ENCODE measurements at places on chromosomes 4 and X.

- DNase-seq: no peak
Measured at GRCh38 chr4:25770847-25771246, 91.9 kb downstream of the SEL1L3 start.

DNA sequence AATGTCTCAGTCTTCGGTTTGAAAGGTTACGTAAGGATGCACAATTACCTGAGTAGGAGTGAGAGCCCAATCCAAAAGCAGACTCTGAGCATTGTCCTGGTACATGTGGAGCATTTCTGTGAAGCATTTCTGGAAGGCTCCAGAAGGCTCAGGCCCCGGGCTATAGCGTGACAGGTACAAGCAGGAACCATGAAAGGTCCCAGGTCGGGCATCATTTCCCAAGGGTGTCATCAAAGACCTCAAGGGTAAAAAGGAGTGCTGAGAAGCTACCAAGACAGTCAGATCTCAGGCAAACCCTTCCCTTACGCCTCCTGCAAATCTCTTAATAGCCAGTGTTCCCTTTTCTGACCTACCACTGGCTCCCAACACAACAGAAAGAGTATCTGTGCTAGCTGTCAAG is 30.8 kb downstream of the GPC4 start:
- no peak for DNase-seq

GRCh38 chr4:88619971-88620370 is 27.7 kb downstream of the HERC3 start:
- peak; percentile 21 for DNase-seq

- DNase-seq: no peak
Measured at GRCh38 chr4:94175553-94176261, 32.0 kb upstream of the SMARCAD1 start.

GRCh38 chr4:177271915-177272766 is 37.5 kb upstream of the NEIL3 start:
- no peak for DNase-seq

DNA sequence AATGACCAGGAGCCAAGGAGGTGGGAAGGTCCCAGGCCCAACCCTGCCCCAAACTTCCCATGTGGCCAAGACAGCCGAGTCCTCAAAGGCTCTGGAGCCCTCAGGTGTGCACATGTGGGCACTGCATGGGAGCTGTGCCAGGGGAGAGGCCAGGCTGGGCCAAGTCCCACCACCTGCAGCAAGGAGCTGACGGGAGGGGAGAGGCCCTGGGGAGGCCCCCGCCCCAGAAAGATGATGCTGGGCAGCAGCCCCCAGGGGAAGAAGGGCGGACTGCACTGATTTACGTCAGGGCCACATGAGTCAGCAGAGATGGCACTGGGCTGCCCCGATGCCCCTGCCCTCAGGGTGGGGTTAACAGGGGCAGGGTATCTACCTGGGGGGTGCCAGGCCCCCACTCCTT is 1.4 kb downstream of the L1CAM start:
- DNase-seq: no peak

DNA sequence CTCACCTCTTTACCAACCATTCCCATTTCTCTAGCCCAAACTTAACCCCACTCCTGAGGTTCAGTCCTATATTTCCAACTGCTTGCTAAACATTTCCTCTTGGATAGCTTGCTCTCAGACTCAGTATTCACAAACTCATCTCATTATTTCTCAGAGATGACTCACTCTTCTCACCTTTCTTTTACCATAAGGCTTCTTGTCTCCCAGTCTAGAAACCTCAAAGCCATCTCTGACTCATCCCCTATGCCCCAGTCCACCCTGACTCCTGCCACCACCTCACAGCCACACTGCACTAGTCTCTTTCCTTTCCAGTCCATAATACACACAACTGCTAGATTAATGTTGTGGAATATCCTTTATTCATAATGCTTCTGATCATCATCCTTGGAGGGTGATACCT is 4.8 kb downstream of the FRMPD3 start:
- no peak for DNase-seq

- peak; percentile 4 for DNase-seq
Measured at GRCh38 chrX:102712981-102713625, 855 bp downstream of the GPRASP2 start.

DNA sequence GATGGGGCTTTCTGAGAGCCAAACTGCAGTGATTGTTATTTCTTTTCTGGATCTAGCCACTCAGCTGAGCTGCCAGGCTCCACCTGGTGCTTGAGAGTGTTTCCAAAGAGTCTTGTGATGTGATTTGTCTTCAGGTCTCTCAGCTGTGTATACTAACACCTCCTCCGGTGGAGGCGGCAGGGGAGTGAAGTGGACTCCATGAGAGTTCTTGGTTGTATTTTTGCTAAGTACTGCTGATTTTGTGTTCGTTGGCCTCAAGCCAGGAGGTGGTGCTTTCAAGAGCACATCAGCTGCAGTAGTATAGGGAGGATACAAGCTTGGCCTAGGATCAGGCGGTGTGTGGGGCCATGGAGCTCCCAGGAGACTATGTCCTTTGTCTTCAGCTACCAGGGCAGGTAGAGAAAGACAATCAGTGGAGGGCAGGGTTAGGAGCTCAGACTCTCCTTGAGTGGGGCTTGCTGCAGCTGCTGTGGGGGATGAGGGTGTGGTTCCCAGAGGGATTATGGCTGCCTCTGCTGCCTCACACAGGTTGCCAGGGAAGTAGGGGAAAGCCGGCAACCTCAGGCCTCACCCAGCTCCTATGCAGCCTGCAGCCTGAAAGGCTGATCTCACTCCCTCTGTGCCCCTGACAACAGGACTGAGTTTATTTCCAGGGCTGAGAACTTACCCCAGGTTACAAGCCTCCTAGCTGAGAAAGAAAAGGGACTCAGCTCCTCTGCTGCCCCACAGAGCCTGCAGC is 62.4 kb downstream of the NPFFR2 start:
- no peak for DNase-seq

- DNase-seq: no peak
Measured at GRCh38 chrX:70262952-70263567, 3.1 kb upstream of the P2RY4 start.

- DNase-seq: no peak
Measured at GRCh38 chr4:43394976-43395375, 502.5 kb downstream of the GRXCR1 start.

- DNase-seq: peak; percentile 3
Measured at GRCh38 chr4:84258905-84259830, 239.9 kb downstream of the NKX6-1 start.

DNA sequence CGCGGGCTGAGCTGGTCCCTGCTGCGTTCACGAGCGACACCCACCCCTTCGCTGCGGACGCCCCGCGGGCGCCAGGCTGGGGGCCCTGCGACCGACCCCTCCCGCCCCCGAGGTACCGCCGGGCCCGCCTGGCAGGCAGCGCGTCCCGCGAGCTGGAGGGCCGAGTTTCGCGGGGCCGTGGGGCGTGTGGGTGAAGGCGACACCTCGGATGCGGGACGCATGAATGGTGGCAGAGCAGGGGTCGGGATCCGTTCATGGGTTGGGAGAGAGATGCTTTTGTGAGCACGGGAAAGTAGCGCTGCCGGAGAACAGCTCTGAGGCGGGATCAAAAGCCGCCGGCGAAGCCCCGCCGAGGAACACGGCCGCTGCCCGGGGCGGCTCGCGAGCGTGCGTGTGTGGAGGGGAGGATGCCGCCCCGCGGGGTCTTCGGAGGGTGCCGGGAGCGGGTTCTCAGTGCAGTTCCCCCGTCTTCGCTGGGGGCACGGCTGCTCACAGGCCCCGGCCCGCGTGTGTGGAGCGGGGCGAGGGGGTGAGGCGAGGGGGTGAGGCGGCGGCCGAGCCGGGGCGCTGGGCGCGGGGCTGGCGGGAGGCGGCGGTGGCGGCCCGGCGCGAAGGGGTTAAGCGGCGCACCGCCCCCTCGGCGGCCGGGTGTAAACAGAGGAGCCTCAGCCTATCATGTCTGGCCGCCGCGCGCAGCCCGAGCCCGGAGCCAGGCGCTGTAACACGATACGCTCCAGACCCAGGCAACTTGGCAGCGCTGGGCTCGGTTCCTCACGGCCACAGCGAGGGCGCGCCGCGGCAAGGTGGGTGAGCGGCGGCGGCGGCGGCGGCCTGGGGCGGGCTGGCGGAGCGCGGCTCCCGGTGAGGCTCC is 205.3 kb downstream of the TENM3 start:
- no peak for DNase-seq

DNA sequence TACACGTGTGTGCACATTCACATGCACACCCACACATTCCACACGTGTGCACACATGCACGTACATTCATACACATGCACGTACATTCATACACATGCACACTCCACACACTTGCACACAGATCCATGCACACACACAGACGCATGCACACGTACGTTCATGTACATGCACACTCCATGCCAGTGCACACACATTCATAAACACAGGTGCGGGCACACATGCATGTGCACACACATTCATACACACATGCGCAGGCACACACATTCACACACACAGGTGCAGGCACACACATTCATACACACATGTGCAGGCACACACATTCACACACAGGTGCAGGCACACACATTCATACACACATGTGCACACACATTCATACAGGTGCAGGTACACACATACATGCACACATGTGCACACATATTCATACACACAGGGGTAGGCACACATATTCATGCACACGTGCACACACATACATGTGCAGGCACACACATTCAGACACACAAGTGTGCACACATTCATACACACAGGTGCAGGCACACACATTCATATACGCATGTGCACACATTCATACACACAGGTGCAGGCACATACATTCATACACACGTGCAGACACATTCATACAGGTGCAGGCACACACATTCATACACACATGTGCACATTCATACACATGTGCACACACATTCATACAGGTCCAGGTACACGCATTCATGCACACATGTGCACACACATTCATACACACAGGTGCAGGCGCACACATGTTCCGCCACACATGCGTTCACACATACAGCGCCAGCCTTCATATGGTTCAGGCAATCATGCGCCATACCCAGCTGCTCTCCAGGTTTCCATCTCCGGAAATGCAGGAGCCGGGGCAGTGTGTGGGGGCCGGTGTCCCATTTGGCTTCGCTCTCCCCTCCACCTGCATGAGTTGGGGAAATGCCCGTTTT is 124.8 kb downstream of the HMX1 start:
- DNase-seq: no peak

DNA sequence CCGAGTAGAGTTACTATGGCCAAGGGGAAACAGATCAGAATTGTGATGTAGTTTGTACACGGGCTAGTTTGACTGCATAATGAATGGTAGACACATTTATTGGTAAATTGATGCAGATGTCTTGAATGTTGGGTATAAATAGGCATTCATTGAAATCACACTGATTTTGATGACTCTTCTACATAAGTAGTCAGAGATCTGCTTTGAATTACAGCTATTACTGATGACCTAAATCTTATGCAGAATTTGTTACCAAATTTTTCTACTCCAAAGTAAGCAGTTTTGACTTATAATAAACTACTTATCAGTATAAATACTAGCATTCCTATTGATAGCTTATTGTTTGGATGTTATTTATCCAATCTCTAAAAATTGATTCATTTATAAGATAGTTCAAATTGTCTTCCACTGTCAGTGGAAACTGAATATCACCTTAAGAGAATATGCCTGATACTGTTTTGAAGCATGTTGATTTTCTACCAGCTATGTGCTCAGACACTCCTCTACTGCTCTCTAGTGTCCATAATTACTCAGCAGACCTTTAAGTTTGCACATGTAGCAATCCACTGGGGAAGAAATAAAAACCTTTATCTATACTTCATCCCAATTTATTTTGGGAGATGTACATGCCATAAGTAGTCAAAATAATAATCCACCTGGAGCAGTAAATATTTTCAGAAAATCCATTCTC is 120.3 kb downstream of the RASL11B start:
- peak; percentile 7 for DNase-seq

- DNase-seq: no peak
Measured at GRCh38 chr4:185332575-185333464, 62.9 kb downstream of the LRP2BP start.

GRCh38 chr4:3239998-3240920 is 8.7 kb upstream of the MSANTD1 start:
- no peak for DNase-seq

GRCh38 chr4:168474660-168475320 is 5.5 kb downstream of the DDX60L start:
- no peak for DNase-seq

DNA sequence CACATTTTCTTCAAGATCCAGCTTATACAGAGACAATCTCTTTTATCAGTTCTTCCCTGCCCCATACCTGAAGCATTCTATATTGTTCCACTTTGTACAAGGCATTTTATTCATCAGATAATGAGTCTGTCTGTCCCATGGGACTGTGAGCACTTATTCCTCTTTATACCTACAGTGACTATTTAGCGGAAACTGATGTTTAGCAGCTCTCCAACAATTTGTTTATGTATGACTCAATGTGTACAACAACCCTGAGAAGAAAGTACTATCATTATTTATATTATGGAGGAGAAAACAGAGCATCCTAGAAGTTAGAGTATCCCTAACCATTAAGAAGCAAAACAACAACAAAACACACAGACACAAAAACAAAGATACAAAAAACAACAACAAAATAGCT is 306.5 kb downstream of the PRDM5 start:
- no peak for DNase-seq

- no peak for DNase-seq
Measured at GRCh38 chrX:77510007-77510406, 62.8 kb downstream of the FGF16 start.

- peak; percentile 38 for DNase-seq
Measured at GRCh38 chr4:156575430-156576073, 396.0 kb downstream of the PDGFC start.

DNA sequence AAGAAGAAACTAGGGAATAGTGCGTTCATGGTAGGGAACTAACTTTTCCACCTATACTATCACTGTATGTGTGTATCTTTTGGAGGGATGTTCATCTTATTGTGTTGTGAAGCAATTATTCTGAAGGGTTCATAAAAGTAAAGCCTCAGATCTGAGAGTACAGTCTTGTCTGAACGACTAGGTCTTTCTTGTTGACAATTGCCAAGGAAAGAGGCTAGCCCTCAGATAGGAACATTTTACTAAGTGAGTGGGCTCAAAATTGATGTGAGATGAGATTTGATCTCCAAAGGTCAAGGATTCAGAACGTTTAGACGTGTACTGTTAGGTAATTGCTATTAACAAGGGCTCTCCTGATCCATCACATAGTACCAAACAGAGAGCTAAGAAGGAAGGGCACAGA is 15.2 kb upstream of the CNOT6L start:
- no peak for DNase-seq

DNA sequence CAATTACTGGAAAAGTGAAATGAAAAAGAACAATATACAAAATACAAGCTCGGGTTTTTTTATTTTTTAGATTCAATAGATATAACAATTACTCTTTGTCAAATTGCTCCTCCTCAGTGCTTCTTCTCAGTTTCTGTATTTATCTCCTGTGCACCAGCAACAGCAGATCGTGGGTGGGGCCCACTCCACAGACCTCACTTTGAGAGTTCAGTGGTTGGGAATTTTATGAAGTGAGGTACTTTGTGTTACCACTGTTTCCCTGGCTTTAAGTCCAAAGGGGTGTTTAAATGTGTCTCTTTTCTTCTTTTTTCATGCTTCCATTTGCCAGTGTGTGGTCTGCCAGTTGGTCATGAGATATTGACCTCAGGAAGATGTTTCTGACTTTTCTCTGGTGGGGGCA is 54.4 kb downstream of the KIT start:
- DNase-seq: no peak

- no peak for DNase-seq
Measured at GRCh38 chr4:70405765-70406164, 8.0 kb downstream of the OPRPN start.

- no peak for DNase-seq
Measured at GRCh38 chrX:152070144-152070543, 68.2 kb downstream of the MAGEA10 start.
